ENCODE measurements at places on chromosomes 4 and X.

DNA sequence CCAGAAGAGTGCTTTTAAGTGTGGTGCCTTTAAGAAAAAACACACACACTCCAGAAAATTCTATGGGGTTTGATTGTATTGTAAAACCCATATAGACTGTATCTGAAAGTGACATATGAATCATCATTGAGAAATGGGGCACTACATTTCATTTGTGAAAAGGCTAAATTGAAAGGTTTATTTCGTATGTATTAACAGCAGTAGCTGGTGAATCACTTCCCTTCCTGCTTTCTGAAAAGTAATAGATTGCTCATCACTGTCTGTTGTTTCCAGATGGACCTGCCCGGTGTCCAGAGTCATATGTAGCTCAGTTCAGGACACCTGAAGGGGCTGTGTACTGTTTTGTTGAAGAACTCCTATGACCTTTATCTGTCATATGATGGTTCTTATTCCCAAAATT lies 28.1 kb upstream of the HPRT1 start:
- no peak for DNase-seq

DNA sequence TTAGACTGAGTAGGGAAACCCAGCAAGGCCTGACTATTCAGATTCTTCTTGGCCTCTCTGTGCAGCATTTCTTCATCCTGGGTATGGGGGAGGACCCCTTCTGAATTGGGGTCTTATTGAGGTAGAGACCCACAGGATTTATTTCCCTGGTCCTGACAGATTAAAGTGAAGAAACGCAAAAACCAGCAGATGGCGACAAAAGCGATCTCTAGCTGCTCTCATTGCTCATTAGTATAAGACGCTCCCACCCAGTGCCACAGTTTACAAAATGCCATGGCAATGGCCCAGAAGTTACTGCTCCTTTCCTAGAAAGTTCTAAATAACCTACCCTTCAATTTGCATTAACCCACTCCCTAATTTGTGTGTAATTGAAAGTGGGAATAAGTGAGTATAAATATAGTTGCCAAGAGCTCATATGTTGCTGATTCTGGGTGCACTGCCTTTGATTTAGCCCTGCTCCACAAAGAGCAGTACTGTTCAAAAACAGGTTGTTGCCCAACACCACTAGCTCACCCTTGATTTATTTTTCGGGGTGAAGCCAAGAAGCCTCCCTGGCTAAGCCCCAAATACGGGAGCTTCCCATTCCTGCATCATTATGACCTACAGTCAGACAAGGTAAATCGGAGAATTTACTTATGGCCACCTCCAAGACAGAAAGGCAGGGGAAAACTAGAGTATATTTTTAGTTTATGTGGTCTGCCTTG lies 3.7 kb upstream of the BEX4 start:
- DNase-seq = peak; percentile 37

- no peak for DNase-seq
Observed at GRCh38 chrX:627510-627981, 3.0 kb upstream of the SHOX start.

DNA sequence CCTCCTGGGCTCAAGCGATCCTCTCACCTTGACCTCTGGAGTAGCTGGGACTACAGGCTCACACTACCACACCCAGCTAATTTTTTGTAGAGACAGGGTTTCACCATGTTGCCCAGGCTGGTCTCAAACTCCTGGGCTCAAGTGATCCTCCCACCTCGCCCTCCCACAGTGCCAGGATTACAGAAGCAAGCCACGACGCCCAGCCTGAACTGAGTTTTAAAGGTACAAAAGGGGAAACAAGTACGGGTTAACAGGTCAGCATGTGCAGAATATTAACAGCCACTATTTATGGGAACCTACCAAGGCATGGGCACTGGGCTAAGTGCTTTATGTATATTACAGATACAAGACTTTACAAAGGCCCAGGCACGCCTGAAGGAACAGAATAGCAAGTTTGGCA lies 164.3 kb upstream of the GPC4 start:
- DNase-seq = no peak

GRCh38 chr4:19005211-19005610 lies 983.7 kb upstream of the LCORL start:
- DNase-seq = no peak

DNA sequence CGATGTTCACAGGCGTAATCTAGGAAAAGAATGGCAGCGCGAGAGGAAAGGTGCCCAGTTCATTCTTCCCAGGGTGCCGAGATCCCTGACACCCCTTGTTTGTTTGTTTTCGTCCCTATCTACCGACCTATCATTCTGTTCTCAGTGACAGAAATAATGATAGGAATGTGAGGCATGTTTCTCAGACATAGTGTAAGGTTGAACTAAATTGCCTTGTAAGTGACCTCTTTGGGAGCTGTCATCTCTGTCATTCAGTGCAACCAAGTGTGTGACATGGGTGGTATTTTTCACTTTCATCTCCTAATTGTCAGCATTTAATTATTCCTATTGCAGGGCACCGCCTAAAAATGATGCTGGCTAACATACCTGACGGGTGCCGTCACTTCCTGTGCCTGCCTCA lies 24.4 kb downstream of the CLDN22 start:
- no peak for DNase-seq

DNA sequence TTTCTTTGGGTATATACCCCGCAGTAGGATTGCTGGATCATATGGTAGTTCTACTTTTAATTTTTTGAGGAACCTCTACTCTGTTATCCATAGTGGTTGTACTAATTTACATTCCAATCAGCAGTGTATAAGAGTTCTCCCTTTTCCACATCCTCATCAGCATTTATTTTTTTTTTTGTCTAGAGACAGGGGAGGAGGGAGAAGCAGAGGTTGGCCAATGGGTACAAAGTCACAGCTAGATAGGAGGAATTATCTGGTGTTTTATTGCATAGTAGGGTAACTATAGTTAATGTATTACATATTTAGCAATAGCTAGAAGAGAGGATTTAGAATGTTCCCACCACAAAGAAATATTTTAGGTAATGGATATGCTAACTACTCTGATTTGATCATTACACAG lies 107.4 kb downstream of the TSPAN7 start:
- DNase-seq = no peak

- DNase-seq = no peak
Observed at GRCh38 chr4:164955107-164955805, 22.2 kb downstream of the TRIM61 start.

Data from tibial nerve (tissue), 4 donors.